ENCODE measurements at places on chromosomes 1 and 21.

GRCh38 chr1:46300673-46301405 is 2.6 kb downstream of the LRRC41 start:
- DNase-seq = peak; percentile 42

DNA sequence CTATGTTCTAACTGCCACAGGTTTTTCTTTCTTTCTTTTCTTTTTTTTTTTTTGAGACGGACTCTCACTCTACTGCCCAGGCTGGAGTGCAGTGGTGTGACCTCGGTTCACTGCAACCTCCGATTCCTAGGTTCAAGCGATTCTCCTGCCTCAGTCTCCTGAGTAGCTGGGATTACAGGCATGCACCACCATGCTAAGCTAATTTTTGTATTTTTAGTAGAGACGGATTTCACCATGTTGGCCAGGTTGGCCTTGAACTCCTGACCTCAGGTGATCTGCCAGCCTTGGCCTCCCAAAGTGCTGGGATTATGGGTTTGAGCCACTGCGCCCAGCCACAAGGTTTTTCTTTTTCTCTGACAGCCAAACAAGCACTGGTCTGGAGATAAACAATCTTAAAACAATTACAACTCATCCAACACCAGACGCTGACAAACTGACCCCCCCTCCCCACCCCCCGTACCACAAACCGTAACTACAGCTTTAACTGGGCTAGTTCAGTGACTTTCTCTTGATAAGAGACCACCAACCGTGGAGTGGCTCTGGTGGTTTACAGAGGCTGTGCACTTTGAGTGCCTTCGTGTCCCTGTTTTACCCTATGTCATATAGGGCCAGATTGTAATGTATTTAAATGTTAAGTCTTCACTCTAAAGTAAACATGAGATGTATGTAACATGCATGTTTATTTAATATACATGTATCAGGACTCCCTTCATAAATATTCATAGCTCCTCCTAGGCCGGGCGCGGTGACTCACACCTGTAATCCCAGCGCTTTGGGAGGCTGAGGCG is 19.5 kb upstream of the PUM1 start:
- no peak for DNase-seq

DNA sequence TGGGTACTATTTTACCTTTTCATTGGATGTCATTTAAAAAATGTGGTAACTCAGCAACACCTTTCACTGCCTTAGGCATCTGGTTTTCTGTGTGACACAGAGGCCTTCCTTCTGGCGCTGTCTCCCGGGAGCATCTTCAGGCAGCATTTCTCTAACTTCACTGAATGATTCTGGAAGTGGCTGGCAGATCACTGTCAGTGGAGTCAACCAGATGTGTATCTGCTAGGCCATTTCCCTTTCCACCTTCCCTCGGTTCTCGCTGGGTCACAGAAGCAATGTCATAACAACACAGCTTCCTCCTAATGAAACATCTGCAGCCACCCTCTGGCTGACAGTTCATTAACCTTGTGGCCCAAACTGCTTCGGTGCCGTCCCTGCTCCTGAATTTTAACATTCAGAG is 137.8 kb downstream of the KIF26B start:
- DNase-seq = no peak

- DNase-seq = no peak
Observed at GRCh38 chr1:51280321-51280978, 44.4 kb downstream of the RNF11 start.

DNA sequence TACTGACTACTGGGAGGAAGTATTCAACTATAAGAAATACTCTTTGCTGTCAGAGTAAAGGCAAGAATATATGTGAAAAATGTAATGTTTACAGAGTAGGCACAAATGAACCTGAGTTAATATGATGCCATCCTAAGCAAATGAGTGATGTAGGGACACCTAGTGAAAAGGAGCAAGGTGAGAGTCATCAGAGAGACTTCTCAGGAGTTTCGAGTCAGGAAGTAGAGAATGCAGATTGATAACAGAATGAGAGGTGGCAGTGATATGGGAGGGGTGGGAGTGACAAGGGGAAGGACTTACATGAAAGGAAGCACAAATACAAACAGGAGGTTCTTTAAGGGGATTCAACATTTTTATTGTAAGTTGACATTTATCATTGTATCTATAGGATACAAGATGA is 10.2 kb downstream of the PRCC start:
- no peak for DNase-seq

DNA sequence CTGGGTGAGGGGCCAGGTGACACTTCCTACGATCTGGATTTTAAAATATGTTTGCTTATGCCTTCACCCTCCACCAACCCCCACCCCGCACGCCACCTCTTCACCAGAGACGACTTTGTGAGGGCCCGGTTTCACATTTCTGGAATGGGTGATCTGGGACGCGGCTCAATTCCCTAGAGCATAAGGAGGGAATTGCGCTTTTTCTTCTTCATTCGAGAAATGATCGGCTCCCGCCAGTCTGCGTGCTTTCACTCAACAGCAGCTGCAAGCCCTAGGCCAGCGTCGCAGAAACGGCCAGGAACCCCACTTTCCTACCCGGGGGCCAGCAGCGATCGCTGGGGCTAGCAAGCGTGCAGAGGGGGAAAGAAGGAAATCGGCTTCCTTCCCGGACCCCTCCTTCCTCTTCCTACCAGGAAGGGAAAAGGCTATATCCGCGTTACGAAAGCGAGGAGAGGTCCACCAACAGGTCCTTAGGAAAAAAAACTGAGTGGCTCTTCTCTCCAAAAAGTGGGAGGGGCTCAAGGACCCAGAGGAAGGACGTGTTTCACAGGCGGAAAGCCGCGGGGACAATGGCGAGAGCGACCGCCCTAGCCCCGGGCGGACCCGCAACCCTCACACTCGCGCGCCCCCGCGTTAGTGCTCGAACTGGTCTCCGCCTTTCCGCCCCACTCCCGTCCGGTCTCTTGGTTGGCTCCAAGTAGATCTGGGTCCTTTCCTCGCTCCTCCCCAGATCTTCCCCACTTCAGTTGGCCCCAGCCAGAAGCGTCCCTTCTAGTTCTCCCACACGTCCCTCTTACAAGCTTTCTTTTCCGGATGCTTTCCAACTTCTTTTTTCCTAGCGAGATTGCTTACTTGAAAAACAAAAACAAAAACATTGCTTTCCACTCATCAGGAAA is 1.1 kb upstream of the ADAMTS1 start:
- peak; percentile 92 for DNase-seq

DNA sequence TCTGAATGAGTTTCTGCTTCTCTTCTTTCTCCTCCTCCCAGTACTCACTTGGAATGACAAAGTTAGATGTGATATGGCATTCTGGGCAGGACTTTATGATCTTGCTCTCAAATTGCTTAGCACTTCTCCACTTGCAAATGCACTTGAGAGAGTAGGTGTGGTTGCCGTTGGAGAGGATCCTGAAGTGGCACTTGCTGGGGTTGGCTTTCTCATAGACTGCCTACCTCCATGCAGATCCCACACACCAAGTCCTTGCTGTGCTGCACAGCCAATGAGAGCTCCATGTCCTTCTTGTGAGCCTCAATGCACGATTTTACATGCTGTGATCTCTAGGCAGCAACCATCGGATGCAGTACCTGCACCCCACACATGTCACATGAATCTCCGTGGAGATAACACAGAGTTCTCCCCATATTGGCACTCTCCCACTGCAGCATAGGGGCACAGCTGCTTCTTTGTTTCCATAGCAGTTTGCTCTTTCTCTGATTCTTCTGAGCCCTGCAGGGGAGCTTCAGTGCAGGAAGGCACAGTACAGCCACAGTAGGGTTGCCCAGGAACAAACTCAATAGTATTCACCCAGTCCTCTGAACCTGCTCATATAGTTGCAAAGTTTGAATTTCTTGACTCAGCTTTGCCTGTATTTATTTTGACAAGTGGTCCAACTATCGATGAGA is 45.2 kb downstream of the ZNF691 start:
- DNase-seq = no peak

DNA sequence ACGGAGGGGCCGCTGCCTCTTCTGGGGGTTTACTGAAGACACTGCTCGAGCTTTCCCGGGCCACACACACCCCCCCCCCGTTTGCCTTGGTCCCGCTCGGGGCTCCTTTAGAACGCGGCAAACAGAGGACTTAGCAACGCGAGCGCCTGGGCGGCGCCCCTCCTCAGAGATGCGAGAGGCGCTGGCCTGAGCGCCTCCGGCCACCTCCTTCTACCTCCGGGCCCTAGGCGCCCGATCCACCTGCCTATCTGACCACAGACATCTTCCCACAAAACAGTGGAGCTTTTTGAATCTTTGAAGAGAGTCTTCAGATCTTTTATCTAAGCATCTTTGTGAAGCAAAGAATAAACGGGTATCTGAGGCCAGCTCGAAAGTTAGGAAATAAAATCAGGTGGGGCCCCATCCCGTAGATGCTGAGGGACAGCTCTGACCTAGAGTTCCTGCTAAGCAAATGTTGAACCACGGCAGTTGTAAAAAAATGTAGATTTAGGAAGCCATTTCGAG is 436 bp upstream of the TTLL7 start:
- peak; percentile 83 for DNase-seq
